ENCODE measurements at places on chromosomes 12 and 14.

GRCh38 chr12:72273499-72273837 is 1.3 kb downstream of the TRHDE start:
- DNase-seq: no peak

DNA sequence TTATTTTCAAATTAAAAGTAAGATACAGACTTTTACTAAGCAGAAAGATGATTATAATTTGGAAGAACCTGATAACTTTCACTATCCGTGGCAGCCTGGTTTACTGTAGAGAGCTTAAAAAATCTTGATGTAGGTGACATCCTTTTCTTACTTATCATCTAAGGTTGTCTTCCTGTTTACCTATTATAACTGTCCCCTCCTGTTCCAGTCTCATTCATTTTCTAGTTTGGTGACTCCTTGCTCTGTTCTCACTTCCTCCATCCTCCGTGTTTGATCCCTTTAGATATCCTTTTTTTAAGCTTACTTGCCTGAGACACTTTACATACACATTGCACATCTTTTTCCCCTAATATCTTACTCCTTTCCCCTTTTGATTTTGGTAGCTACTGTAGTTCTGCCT is 27.5 kb downstream of the CCDC91 start:
- DNase-seq: no peak

- no peak for DNase-seq
Measured at GRCh38 chr14:23469906-23470403, 452 bp downstream of the NGDN start.

GRCh38 chr12:1935700-1936378 is 17.4 kb upstream of the CACNA2D4 start:
- DNase-seq: no peak

DNA sequence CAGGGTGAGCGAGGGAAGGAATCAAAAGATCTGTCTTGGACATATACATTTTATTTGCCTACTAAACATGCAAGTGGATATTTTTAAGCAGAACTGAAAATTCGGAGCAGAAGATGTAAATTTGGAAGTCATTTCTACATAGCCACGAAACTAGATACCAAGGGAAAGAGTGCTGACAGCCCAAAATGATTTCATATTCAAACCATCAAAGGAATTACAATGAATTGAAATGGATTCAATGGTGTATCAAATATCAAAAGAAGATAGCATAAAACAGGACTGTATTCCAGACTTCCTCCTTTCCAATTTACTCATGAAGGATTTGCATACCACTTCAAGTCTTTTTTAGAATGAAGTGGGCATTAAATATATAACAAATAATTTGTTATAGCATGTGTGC is 313.5 kb upstream of the KITLG start:
- no peak for DNase-seq

DNA sequence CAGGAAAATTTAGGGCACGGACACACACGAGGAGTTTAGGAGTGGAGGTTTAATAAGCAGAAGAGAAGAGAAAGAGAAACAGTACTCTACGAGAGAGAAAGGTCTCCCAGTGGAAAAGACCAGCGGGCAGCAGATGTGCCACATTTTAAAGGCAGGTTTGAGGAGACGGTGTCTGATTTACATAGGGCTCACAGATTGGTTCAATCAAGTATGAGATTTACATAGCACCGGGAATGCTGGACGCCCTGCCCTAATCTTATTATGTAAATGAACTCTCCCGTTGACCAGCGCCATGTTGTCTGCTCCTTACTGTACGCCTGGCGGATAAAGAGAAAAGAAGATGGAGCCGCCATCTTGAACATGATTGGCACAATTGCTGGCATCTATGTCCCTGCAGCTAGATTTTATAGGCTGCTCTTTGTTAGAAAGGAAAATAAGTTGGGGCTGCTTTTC is 17.9 kb downstream of the NFKBIA start:
- DNase-seq: peak; percentile 99

GRCh38 chr12:119668324-119668841 is 450 bp downstream of the PRKAB1 start:
- DNase-seq: no peak

DNA sequence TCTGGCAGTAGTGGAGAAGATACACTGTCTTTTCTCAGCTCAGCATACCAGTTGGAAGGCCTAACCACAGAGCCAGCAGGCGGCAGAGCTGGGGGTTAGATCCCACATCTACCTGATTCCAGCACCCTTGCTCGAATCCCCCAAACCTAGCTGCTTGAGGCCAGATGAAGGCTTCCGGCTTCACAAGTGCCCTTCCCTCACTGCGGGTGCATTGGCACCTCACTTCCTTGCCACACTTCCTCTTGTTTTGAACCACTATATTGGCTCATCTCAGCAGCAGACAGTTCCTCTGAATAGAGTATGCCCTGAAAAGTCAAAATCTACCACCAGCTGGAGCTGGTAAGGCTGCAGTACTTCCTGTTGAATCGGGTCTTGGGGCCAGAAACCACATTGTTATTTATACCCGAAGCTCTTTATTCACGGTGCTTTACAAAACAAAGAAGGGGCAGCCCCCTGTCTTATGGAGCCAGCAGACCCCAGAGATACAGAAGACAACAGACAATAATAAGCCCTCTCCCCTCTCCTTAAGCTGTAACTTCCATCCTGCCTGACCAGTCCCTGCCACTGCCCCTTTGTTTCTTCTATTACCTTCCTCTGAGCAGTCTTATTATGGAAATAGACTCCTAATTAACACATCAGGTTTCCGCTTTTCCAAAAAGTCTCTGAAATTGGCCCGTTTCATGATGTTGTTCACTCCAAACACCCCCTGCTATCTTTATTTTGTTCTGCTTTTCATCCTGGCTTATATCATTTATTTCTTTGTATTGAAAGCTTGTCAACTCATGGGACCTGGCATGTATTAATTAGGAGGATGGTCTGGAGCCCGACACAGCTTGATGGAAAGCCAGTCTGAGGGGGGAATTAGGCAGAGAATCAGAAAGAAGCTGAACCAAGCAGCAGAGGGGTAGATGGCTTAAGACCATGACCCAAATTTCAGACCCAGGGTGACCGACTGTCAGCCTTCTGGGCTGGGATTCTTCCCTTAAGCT is 233.5 kb downstream of the EFCAB11 start:
- peak; percentile 53 for DNase-seq

- DNase-seq: no peak
Measured at GRCh38 chr14:38138473-38139138, 69.1 kb upstream of the SSTR1 start.

- DNase-seq: no peak
Measured at GRCh38 chr14:55500219-55500701, 59.8 kb upstream of the TBPL2 start.

DNA sequence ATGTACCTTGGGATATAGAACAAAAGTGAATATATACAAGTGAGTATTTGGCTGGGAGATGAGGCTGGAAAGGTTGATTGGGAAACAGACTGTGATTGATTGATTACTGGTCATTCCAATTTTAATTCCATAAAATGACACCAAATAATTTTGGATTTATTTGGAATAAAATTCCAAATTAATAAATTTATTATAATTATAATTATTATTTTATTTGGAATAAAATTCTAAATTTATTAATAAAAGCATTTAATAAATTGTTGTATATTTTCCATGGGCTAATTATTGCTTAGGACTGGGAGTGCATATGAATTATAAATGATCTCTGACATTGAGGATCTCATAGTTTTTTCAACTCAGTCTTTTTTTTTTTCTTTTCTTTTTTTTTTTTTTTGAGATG is 51.7 kb downstream of the KANSL2 start:
- DNase-seq: no peak

DNA sequence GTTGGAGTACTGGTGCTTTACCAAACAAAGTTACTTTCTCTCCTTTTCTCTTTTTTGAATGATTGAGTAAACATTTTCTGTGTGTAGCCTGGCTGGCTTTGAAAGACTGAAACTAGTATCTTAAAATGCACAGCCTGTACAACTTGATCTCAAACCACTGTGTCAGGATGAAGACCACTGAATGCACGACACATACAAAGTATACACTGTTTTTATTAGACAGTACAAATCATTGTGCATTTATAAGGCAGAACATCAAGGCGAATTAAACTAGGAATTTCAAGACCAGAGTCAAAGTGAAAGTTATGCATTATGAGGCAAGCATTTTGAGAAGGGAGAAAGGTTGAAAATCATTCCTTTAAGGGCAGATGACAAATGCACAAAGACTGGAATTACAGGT is 59.0 kb downstream of the PIWIL1 start:
- DNase-seq: no peak

DNA sequence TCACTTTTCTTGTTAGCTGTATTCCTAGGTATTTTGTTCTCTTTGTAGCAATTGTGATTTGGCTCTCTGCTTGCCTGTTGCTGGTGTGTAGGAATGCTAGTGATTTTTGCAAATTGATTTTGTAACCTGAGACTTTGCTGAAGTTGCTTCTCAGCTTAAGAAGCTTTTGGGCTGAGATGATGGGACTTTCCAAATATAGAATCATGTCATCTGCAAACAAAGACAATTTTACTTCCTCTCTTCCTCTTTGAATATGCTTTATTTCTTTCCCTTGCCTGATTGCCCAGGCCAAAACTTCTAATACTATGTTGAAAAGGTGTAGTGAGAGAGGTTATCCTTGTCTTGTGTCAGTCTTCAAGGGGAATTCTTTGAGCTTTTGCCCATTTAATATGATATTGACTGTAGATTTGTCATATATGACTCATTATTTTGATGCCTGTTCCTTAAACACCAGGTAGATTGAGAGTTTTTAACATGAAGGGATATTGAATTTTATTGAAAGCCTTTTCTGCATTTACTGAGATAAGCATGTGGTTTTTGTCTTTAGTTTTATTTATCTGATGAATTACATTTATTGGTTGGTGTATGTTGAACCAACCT is 26.7 kb downstream of the CLECL1 start:
- no peak for DNase-seq

GRCh38 chr12:123720141-123720814 is 8.1 kb downstream of the ATP6V0A2 start:
- DNase-seq: no peak

DNA sequence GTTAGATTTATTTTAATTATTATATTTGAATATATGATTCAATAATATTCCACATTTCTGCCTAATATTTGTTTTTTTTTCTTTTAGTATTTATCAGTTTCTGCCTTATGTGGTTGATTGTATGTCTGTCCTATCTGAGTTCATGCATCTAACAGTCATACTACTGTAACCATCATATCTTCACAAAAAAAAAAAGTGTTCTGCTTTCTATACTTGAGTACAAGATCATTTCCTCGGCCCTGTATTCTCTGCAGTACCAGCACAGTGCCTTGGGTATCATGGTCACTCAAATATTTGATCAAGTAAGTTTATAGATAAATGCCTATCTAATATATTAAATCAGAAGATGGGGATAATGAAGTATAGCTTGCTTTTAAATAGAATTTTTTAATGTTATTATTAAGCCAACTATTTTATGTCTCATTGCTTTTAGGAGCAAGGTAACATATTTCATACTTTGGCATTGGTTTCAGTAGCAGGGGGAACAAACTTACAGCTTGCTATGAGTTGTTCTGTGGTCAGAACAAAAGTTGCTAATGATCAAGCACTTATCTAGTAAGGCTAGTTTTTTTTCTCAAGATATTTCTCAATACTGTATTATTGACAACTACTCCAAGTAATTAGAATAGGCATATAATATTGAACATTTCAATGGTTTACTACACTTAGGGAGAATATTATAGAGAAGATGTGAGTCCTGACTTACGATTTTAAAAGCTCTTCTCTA is 290.5 kb upstream of the FBXO33 start:
- no peak for DNase-seq

GRCh38 chr12:65294641-65295262 is 16.3 kb downstream of the MSRB3 start:
- no peak for DNase-seq

DNA sequence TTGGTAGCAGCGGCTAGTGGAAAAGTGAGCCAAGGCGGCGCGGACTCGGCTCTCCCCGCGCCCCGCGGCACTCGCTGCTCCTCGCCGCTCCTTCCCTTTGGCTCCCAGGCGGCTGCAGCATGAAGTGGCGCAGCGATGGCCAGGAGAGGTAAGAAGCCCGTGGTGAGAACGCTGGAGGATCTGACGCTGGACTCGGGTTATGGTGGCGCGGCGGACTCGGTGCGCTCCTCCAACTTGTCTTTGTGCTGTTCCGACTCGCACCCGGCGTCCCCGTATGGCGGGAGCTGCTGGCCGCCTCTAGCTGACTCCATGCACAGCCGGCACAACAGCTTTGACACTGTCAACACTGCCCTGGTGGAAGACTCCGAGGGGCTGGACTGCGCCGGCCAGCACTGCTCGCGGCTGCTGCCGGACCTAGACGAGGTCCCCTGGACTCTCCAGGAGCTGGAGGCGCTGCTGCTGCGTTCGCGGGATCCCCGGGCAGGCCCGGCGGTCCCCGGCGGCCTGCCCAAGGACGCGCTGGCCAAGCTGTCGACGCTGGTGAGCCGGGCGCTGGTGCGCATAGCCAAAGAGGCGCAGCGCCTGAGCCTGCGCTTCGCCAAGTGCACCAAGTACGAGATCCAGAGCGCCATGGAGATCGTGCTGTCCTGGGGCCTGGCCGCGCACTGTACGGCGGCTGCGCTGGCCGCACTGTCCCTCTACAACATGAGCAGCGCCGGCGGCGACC is 225.6 kb upstream of the CRY1 start:
- DNase-seq: peak; percentile 11

DNA sequence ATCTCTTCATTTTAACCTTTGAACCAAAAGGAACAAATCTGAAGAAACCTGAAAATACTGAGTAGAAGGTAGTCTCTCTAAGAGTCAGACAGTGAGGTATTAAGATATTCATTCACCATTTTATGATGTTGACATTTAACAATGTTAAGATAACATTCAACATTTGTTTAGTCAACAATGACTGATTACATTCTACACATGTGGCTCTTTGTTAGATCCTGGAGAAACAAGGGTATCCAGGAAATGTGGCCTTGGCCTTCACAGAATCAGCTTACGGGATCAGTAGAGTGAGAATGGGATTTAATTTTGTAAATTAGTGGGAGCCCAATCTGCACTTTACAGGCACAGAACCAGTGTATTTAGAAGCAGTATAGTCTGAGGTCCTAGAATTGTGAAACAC is 355.5 kb downstream of the KCNH5 start:
- no peak for DNase-seq

GRCh38 chr12:32272465-32272864 is 126.9 kb upstream of the FGD4 start:
- DNase-seq: no peak

GRCh38 chr12:78863482-78864402 is 832 bp upstream of the SYT1 start:
- DNase-seq: peak; percentile 82

GRCh38 chr14:68450391-68451120 is 342.3 kb downstream of the ZFP36L1 start:
- DNase-seq: no peak

DNA sequence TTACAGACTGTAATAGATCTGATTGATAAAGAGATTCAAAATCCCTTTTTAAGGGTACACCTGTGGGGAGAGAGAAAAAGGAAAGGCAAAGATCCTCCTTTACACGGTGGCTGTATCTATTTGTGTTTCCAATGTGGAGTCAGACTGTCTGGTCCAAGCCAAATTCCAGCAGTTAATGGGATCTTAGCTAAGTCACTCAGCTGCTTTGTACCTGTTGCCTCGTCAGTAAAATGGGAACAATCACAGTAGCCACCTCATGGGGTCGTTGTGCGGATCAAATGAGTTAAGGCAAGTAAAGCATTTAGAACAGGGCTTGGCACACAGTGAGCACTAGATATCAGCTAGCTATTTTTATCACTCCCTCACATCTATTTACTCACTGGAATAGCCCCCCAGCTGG is 46.9 kb downstream of the EFCAB11 start:
- no peak for DNase-seq

- no peak for DNase-seq
Measured at GRCh38 chr12:113273053-113273725, 51.9 kb downstream of the TPCN1 start.
